Endothelial cell (in vitro differentiated cells): ENCODE measurements at places on chromosomes 1 and 21. TPM values are rescaled to one million over a fixed set of nuclear protein-coding genes. Genes with fewer than 3 reads are reported as not detected.

SNIP1 gene
- 21.4 TPM for total RNA-seq

BTBD19 gene
- total RNA-seq, result 10.4 TPM

CA14 gene
- total RNA-seq, result 6.3 TPM

AADACL3 gene
- not detected for total RNA-seq

ARTN gene
- total RNA-seq, result 0.67 TPM
